Activated T-cell treated with anti-CD3 and anti-CD28 coated beads for 4 hours (primary cell): ENCODE measurements at places on chromosomes 3 and 15.

DNA sequence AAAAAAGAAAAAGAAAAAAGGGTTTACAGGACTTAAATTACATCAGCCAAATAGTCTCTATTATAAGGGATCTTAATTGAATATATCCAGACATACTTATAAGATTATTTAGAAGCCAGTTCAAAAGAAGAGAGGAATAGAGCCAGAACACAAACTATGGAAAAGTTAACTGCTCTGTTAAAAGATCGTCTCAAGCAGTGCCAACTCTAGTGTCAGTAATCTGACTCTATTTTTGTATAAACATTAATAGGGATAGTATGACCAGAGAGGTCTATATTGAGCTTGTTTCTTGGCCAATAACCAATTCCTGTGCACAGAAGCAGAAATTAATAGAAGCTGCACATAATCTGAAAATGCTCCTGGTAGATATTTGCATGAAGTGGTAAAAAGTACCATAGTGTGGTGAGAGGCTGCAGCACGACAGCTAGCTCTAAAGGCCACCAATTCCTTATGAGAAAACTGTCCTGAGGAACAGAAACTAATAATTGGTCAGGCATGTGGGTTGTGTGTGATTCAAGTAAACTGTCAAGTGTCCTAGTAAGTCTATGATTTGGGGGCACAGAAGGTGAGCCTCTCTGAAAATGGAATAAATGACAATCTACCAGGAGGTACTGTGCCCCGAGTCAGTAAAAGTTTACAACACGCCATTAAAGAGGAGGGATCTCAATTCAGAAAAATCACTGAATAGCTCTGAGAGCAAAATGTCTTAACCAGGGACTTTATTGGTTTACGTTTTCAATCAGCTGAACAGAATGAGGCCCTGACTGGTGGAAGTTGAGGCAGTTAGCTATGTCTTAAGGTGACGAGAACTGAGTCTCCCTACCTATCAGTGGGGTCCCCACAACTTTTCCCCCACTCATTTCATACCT is 51.5 kb upstream of the NANOGP8 start:
- no peak for DNase-seq

DNA sequence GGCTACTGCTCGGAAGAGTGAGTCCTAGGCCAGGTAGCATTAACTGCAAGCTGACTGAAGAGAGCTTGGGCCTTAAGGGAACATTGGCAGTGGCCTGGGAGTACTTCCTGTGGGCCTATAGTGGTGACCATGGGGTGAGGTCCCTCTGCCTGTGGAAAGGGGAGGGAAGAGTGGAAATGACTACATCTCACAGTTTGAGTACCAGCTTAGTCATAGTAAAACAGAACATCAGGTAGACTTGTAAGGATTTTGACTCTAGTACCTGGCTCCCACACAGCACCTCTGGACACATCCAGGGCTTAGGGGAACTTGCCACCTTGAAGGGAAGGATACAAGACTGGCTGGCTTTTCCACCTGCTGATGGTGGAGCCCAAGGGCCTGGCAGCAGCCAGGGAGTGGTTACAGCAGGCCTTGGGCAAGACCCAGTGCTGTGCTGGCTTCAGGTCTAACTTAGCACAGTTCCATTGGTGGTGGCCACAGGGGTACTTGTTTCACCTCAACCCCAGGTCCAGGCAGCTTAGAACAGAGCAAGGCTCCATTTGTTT is 147.8 kb downstream of the SLC9A9 start:
- no peak for DNase-seq

DNA sequence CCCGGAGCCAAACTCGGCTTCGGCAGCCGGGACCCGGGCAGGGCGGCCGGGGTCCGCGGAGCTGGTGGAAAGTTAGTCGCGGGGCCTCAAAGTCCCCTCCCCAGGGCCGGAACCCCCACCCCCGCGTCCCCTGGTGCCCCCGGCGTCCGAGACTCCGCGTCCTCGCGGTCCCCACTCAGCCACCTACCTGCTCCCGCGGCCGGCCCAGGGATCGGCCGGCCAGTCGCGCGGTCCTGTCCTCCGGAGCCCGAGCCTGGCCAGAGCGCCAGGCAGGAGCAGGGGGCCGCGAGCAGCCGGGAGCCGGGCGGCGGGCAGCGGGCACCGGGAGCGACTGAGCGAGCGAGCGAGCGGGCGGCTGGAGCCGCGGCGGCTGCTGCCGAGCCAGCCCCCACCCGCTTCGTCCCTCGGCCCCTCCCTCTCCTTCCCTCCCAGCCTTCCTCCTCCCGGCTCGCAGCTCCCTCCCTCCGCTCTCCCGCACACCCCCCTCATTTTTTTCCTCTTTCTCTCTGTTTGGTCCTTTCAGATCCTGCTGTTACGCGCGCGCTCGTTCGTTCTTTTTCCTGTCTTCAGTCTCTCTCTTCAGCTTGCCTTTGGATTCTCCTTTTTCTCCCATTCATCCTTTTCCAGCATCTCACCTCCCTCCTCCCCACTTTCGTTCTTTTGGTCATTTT is at the start of gene MEGF11:
Gene MEGF11 (minus strand): TSS at position 333 of the 671 bp plus-strand sequence. CDS start 125,347 bp downstream, outside the sequence.
- DNase-seq: no peak

- DNase-seq: no peak
These were observed 64.3 kb downstream of the MINDY4B start for GRCh38 chr3:150840802-150841515.

DNA sequence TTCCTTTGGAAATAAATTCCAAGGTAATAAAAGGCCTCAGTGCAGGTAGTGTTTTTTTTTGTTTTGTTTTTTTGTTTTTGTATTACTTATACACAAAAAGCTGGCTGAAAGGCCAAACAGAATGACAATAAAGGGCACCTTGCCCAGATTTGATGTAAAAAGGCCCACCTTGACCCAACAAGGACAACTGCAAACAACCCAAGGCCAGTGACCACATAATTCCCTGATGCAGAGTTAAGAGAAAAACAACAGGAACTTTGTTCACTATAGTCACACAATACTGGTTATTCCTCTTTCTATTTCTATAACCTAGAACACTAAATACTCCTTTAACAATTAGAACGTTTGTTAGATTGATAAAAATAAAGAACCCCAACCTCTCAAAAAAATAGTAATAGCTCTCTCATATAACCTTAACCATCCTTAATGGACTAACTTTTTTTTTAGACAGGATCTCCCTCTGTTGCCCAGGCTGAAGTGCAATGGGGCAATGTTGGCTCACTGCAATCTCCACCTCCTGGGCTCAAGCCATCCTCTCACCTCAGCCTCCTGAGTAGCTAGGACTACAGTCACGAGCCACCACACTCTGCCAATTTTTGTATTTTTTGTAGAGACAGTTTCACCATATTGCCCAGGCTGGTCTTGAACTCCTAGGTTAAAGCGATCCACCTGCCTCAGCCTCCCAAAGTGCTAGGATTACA is 113.3 kb downstream of the MAGI1 start:
- no peak for DNase-seq

- no peak for DNase-seq
These were observed 41.7 kb upstream of the CORO2B start for GRCh38 chr15:68537097-68537496.

DNA sequence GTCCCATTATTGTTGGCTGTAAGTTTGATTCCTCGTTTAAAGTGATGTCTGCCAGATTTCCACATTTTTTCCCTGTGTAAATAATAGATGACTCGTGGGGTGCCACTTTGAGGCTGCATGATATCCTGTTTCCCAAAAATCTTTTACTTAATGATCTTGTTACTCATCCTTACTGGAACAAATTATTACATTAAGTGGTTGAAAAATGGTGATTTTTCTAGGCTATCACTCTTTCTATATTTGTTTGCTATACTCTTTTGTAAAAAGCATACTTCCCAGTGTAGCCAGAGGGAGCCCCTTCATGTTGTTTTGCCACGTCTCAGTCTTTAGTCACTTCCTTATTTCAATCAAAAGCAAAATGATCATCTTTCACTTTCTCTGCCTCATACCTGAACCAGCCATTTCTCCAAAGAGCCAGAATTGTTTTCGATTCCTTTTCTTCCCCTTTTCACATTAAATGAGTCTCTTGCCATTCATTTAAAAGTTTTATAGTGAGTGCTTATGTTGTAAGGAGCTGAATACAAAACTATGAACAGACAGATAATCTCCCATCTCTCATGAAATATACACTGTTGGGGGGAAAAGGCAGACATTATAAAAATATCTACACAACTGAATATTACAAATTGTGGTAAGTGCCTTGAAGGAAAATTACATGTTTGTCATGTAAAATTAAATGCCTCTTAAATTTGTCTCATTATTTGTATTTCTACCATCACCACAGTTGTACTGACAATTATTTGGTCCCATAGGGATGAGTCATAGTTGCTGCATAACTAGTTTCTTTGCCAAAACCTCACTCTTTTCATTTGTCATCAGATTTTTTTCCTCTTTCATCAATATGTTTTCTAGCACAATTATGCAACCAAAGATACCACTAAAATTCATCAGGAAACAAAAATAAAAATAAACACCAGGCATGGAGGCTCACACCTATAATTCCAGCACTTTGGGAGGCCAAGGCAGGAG is 41.5 kb downstream of the ADGRG7 start:
- no peak for DNase-seq

- no peak for DNase-seq
These were observed 24.3 kb downstream of the NDUFAF1 start for GRCh38 chr15:41377978-41378377.

GRCh38 chr3:172522871-172523818 is at the start of gene TNFSF10:
Gene TNFSF10, minus strand, starts transcription at chr3:172523430. Its CDS starts 46 bp downstream, at chr3:172523384.
- peak; percentile 33 for DNase-seq

DNA sequence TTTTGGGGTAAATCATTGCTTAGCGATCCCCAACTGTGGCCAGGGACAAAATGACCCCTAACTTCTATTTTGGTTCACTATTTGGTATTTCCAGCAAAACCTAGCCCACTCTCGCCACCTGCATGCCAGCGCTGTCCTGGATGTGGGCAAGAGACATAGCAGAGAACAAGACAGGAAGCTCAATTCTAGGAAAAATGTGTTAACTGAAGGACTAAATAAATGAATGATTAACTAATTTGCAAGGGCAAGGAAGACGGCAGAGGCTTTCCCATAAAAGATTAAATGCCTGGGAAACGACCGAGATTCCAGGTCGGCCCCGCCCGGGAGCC is 408 bp downstream of the NICN1 start:
- no peak for DNase-seq

- no peak for DNase-seq
These were observed 171.6 kb upstream of the PDZRN3 start for GRCh38 chr3:73796382-73796781.

GRCh38 chr3:197989651-197990050 is 29.6 kb downstream of the LMLN start:
- DNase-seq: no peak

GRCh38 chr3:155239960-155240359 is 53.5 kb downstream of the STRIT1 start:
- no peak for DNase-seq

DNA sequence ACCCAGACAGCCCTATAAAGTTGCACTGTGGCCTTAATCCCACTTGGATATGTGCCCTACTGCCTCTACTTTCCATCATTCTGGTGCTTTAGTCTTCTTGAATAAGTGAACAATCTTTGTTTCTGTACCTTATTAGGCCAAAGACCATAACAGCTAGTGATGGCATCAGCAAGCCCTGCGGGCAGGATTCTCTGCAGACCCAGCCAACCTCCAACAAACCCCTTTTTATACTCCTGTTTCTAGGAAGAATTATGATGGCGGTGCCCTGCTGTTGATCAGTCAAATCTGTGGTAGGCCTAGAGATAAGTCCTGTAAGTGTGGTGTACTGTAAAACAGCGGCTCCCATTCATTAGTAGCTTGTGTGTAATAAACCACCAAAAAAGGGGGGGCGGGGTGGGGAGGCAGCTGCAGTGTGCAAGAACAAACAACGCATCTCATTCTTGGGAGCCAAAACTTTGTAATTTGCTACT is 40.5 kb downstream of the SOX2 start:
- DNase-seq: no peak

GRCh38 chr15:40928821-40929659 is at the start of gene DLL4:
Gene DLL4, plus strand, starts transcription at chr15:40929340. Its CDS starts 329 bp downstream, at chr15:40929669.
- DNase-seq: no peak
